ENCODE measurements at places on chromosomes 16 and 17.

GRCh38 chr17:61479493-61480413 is 27.5 kb downstream of the TBX4 start:
- no peak for DNase-seq

DNA sequence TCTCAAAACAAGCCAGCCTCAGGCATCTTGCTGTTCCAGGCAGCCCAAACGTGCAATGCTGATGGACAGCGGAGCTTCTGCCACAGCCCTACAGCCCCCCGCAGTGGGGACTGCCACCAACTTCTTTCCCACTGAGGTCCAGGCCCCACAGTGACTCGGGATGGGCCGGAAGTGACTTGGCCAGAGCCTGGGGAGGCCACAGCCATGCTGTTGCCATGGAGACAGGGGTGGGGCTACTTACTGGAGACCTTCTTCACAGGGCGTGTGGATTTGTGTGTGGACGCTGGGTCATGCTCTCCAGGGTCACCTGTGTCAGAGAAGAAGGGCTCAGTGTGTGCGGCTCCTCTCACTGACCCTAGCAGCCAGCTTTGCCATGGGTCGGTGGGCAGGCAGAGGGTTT is 15.0 kb downstream of the TRIM25 start:
- no peak for DNase-seq

DNA sequence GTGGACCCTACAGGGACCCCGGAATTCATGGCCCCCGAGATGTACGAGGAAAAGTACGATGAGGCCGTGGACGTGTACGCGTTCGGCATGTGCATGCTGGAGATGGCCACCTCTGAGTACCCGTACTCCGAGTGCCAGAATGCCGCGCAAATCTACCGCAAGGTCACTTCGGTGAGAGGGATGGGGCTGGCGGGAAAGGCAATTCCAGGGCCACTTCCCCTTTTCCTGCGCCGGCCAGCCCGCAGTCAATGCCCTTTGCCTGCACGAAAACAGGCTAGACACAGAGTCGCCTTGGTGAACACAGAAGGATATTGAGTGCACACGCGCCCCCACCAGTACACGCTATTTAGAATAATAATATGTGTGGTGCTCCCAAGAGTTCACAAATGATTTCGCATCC is 4.0 kb downstream of the WNK4 start:
- no peak for DNase-seq

- no peak for DNase-seq
Observed at GRCh38 chr17:78889531-78889930, 13.5 kb downstream of the CEP295NL start.

DNA sequence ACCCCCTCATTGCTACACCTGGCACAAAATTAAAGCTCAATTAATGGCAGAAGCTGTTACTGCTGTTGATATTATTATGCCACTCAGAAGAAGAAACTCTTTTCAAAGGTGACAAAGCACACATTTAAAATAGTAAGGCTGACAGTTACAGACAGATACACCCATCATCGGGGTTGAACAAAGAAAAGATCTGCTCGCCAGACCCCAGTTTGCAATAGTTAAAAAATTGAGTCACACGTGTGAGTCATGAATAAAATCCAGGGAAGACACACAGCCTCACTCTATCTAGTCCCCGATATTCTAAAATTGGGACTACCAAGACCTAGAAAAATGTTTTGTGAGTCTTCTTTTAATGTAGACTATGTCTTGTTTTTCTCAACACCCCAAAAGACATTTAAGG is 330.0 kb upstream of the SOX9 start:
- DNase-seq, result no peak

GRCh38 chr16:21274172-21274726 is 3.8 kb downstream of the CRYM start:
- no peak for DNase-seq

DNA sequence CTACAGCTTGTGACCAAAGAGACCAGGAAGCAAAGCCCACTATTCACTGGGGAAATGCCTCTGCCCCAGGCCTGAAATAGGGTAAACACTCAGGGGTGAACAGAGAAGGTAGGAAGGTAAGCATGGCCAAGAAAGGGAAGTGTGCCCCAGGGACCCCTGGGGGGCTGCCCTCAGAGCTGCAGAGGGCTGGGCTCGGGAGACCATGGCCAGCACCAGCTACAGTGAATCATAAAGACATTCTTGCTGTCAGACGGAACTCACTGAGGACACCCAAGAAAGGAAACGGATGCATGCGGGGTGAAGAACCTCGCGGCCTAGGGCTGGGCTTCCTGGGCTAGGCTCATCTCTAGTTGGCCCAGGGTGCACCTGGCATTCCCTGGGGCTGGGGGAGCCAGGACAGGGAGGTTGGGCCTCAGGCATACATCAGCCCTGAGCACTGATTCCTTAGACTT is 9.6 kb downstream of the HIC1 start:
- DNase-seq, result no peak

DNA sequence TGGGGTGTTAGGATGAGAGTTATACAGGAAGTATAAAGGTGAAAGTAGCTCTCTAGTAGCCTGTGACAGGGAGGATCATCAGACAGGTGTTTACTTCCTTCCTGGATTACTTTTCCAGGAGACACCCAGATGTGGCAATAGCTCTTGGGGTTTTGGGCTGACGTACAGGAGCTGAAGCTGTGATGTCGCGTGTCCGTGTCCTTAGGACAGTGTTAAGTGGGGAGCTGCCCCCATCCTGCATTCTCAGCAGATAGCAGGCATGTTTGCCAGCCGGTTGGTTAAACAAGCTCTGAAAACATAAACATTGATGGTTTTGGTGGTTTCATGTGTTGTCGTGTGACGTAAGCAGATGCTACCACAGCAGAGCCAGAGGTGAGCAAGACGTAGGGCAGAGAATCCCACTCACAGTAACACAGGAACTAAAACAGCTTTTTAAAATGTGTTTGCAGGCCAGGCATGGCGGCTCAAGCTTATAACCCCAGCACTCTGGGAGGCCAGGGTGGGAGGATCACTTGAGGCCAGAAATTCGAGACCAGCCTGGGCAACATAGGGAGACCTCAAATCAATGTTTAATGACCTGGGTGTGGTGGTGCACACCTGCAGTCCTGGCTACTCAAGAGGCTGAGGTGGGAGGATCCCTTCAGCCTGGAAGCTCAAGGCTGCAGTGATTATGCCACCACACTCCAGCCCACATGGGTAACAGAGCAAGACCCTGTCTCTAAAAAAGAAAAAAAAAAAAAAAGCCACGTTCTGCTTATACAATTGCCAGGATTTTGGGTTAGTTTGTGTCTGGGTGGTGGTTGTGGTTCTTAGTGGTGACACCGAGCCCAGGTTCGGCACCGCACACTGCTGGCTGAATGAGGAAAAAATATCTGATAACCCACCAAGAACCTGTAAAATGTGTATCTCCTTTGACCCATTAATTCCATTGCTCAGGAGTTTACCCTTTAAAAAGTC is 18.2 kb upstream of the IL17C start:
- DNase-seq, result no peak

- DNase-seq, result no peak
Observed at GRCh38 chr16:64532691-64533090, 589.2 kb downstream of the CDH11 start.

DNA sequence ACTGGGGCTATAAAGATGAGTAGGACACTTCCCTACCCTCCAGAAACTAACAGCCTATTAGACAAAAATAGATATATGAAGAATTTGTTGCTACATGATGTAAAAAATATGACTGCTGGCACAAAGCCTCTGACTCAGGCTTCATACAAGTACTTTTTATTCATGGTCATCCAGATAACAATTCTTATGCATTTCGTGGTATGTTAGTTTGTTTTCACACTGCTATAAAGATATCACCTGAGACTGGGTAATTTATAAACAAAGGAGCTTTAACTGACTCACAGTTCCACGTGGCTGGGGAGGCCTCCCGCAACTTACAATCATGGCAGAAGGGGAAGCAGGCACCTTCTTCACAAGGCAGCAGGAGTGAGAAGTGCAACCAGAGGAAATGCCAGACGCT is 112.5 kb upstream of the HLF start:
- no peak for DNase-seq

GRCh38 chr16:3950343-3951193 is 70.1 kb upstream of the CREBBP start:
- DNase-seq, result peak; percentile 88

GRCh38 chr17:9346296-9346926 is 229.2 kb downstream of the STX8 start:
- no peak for DNase-seq

- no peak for DNase-seq
Observed at GRCh38 chr16:23365602-23366240, 63.6 kb downstream of the SCNN1B start.

- peak; percentile 38 for DNase-seq
Observed at GRCh38 chr16:68422396-68422960, 25.8 kb downstream of the SMPD3 start.

DNA sequence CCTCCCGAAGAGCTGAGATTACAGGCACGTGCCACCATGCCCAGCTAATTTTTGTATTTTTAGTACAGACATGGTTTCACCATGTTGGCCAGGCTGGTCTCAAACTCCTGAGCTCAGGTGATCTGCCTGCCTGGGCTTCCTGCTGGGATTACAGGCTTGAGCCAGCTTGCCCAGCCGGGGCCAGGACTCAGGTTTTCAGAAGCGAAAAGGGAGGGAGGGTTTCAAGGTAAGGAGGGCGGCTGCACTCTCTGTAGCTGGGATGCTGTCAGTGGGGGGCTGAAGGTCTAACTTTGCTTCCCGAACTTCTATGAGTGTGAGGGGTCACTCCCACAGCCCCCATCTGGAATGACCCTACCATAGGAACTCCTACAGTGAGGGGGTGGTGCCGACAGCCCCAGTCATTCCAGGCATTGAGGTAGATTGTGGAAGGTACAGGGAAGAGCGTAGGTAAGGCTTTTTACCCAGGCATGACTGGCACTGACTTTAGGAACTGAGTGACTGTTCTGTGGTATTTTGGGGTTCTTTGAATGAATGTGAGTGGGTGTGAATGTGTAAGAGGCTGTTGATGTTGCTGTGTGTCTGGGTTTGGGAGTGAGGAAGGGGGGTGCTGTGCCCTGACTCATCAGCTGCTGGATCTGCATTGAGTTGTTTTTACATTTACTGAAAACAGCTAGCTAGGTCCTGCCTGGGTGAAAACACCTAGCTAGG is 3.8 kb upstream of the C1QL1 start:
- no peak for DNase-seq

GRCh38 chr16:6576606-6577005 is 756.0 kb upstream of the RBFOX1 start:
- no peak for DNase-seq

- DNase-seq, result peak; percentile 57
Observed at GRCh38 chr16:17382949-17383863, 87.6 kb downstream of the XYLT1 start.

DNA sequence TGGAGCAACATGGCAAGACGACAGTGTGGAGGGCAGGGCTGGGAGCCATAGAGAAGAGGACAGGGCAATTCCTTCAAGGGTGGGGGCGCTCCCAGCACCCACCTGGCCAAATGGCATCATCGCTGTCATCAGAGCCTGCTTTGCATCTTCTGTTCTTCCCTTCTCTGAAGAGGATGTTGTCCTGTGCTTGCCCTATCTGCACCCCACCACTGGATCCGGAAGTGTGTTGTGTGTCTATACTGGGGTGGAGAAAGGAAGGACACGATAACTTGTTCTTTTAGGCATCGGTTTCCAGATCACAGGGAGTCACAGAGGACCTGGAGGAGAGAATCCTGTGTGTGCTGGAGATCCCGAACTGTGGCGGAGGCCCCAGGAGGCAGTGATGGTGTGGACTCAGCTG is 25.7 kb upstream of the ANKRD40CL start:
- DNase-seq, result no peak

DNA sequence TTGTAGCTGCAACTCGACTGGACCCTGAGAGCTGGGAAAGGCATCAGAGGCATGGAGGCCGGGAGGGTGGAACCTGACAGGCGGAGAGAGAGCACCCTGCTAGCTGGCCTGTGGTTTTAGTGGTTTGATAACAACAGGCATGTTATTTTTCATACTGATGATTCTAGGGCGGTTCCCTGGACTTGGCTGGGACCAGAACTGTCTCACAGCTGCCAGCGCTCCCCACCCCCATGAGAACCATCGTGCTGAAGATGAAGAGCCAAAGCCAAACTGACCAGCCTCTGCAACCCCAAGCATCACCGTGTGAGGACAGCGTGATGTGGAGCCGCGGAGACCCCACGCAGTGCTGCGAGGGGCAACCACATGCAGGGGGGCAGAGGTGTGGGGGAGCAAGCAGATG is 28.5 kb downstream of the MXRA7 start:
- peak; percentile 82 for DNase-seq

DNA sequence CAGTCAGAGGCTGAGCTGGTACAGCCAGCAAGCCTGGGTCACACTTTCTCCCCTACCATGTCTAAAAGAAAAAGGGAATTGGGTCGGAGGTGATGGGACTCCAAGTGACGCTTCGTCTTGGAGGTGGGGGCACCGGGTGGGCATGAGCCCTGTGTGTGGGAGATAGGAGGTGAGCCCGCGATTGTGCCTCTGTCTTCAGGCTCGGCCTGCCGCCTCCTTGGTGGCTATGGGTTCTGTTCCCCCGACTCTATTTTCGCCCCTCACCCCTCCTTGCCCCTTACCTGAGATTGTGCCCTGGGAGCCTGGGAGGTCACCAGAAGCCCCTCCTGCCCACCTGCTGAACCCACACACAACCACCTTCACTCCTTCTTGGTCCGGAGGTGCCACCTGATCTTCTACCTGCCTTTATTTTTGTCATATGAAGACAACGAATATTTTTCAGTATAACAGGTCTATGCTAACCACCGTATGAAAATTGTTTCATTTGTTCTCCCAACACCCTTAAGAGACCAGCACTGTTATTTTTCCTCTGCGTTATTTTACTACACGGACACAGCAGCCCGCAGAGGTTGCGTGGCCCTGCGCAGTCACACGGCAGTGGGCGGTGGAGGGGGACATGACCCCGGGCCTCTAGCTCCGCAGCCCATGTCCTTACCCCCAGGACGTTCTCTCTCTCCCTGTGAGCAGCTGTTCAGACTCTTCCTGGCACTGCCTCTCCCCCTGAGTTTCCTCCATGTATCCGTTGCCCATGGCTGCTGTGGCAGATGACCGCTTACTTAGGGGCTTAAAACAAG is 49.9 kb downstream of the ATP2C2 start:
- peak; percentile 12 for DNase-seq

- no peak for DNase-seq
Observed at GRCh38 chr17:49434821-49435670, 20.4 kb upstream of the PHB1 start.

- no peak for DNase-seq
Observed at GRCh38 chr16:55120826-55121225, 190.2 kb downstream of the IRX5 start.

DNA sequence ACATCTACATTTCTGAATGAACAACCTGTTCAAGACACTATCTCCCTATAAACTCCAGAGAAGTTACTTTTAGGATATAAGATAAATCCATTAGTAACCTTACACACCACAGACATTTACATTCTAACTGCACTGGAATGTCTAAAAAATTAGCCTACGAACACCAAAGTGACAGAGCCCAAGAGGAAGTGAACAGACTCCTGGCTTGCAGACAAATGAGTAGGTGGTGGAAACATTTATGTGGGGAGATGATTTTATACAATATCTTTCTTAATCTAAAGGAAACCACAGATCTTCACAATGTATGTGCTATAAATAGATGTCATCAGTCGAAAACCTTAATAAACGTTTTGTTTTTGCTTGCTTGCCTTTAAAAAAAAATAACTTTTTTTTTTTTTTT is 18.8 kb downstream of the ZNF652 start:
- DNase-seq, result no peak

- DNase-seq, result no peak
Observed at GRCh38 chr17:64950871-64951270, 31.6 kb upstream of the LRRC37A3 start.

All from cardiac septum (tissue), 1 donor.